Kidney (tissue), 22 donors: ENCODE measurements at places on chromosomes 1 and 21. TPM values are rescaled to one million over a fixed set of nuclear protein-coding genes. Genes with fewer than 3 reads are reported as not detected.

DNA sequence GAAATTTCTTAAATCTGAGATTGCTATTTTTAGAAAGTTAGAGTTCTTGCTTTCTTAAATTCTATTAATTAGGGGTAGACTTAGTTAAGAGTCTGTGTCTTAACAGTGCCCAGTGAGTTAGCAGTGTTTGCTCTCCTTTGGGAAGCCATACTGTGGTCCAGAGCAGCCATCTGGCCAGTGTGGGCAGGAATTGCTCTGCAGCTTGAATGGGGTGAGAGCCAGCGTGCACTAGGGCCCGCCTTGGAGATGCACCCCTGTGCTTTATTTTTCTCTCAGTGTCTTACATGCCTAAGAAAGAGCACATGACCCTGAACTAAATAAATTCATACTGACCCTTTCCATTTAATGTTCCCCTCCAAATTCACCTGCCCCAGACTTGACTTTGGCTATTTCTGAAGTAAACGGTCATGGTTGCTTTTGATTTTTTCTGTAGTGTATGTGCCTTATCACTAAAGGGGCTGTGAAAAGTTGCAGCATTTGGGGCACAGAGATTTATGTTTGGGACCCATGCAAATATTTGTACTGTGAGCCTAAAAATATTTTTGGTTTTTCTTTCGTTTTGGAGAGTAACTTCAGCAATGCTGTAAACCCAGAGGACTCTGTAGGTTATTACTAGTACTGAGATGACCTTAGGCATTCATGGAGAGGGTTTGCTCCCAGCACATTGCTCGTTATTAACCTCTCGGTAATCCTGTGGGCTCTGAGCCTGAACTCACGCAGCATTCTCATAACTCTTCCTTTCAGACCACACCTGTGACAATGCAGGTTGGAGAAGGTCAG is 21.3 kb upstream of the KCNQ4 start:
- H3K27me3 ChIP-seq = no peaks in the 10 kb centered on the region
- no peak overlapping the region for H3K4me3 ChIP-seq
- H3K27ac ChIP-seq = no peak overlapping the region
- no peak for DNase-seq
- peaks cover 79% of the 10 kb centered on the region for H3K36me3 ChIP-seq

DNA sequence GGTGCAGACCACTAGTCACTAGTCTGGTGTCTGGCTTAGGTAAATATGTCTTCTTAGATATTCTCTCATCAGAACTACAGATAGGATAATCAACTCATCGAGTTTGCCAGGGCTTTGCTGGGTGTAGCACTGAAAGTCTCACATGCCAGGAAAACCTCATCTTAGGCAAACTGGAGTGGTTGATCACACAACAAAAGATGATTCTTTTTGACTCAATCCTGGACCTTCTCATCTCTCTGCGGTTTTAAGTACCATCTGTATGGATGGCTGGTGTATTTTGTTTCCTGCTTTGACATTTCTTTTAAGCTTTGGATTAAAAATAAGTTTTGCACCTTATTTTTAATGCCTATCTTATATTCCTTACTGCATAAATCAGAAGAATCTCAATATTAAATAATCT is 11.3 kb downstream of the GBP2 start:
- no peak overlapping the region for H3K4me3 ChIP-seq
- H3K27ac ChIP-seq = no peak overlapping the region
- no peaks in the 10 kb centered on the region for H3K4me1 ChIP-seq
- no peaks in the 10 kb centered on the region for H3K27me3 ChIP-seq
- DNase-seq = no peak

DNA sequence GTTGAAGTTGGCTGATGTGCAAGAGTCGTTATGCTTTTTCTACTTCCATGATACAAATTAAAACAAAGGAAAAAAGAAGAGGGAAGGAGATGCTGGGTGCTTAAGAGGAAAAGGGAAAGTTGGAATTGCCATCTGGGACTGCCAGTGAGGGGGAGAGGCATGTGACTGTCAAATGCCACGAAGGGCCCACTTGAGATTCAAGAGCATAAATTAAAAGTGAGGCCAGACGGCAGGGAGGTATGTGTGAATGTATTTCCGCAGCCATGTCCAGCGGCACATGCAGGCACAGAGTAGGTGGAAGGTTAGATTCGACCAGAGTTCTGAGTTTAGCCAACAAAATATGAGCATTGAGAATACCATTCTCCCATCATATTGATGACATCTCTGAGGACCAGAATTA is 32.0 kb downstream of the NFASC start:
- no peaks in the 10 kb centered on the region for H3K27me3 ChIP-seq
- H3K4me3 ChIP-seq = no peak overlapping the region
- no peak overlapping the region for H3K27ac ChIP-seq

- H3K27me3 ChIP-seq = no peaks in the 10 kb centered on the region
- no peak for DNase-seq
- no peaks in the 10 kb centered on the region for H3K4me1 ChIP-seq
- no peak overlapping the region for H3K4me3 ChIP-seq
- H3K36me3 ChIP-seq = no peaks in the 10 kb centered on the region
Observed at GRCh38 chr1:207869859-207870258, 41.1 kb downstream of the CD34 start.

DNA sequence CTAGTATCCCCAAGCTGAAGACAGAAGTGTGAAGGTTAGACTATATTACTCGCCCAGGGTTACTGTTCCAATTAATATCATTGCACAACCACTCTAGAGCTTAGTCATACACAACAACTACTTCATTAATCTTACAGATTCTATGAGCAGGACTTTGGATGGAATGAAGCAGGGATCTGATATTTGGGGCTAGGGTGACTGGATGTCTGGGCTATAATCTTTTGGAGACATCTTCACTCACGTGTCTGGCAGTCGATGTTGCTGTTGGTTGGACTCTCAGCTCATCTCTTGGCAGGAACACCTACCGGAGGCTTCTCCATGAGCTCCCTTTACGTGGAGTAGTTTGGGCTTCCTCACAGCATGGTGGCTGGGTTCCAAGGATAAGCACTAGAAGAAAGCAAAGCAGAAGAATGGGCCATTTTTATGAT is 519.2 kb upstream of the B3GALT2 start:
- no peak overlapping the region for H3K4me3 ChIP-seq
- no peak overlapping the region for H3K27ac ChIP-seq
- DNase-seq = no peak
- no peaks in the 10 kb centered on the region for H3K36me3 ChIP-seq
- no peaks in the 10 kb centered on the region for H3K4me1 ChIP-seq

- H3K27ac ChIP-seq = no peak overlapping the region
- H3K4me3 ChIP-seq = peak overlapping the region; percentile 69
- H3K4me1 ChIP-seq = peaks cover 3% of the 10 kb centered on the region
- DNase-seq = no peak
- peaks cover 5% of the 10 kb centered on the region for H3K36me3 ChIP-seq
Observed at GRCh38 chr1:58780411-58780810, 3.4 kb downstream of the JUN start.

Gene GPR25
- 0.19 TPM for total RNA-seq

Gene TENT5C
- 22.2 TPM for total RNA-seq

Gene RGS5
- 359 TPM for total RNA-seq

Gene FAM110D
- total RNA-seq = 8.1 TPM

Gene KRTAP12-2
- total RNA-seq = not detected
